ENCODE measurements at places on chromosomes 5 and 9.

GRCh38 chr5:38853753-38854470, 8.1 kb downstream of the OSMR start:
- DNase-seq, result peak; percentile 68

DNA sequence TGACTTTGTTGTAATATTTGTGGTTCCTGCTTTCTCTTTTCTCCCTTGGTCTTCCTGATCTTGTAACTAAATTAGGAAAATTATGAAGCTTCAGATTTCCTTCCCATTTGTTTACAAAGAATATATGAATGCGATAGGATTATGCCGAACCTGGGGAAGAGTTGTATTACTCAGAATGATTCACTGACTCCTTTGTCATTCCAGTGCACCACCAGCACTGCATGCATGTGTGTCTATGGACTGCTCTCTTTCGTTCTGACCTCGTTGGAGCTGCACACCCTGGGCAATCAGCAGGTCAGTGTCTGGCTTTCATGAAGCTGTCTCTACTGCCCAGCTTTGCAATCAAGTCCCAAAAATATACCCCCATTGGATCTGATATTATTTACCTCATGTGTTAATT, 25.5 kb downstream of the NUP188 start:
- peak; percentile 19 for DNase-seq

GRCh38 chr9:132997591-132997990, 19.1 kb downstream of the GFI1B start:
- peak; percentile 37 for DNase-seq

DNA sequence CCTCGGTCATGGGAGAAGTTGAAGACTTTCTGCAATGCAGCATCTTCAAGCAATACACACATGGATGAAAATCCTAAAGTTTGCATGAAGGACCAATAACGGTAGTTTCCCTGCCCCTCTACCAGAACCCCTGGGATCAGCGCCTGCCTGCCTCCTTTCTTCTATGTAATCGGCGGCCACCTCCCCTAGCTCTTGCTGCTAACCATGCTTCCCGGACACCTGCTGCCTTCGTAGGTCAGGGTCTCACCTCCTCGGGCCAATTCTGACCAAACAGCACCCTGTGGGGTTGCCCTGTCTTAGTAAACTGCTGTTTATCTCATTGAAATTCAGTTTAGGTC, 388 bp upstream of the MED10 start:
- DNase-seq, result no peak

GRCh38 chr5:5419291-5420210, 2.9 kb upstream of the ICE1 start:
- peak; percentile 43 for DNase-seq

DNA sequence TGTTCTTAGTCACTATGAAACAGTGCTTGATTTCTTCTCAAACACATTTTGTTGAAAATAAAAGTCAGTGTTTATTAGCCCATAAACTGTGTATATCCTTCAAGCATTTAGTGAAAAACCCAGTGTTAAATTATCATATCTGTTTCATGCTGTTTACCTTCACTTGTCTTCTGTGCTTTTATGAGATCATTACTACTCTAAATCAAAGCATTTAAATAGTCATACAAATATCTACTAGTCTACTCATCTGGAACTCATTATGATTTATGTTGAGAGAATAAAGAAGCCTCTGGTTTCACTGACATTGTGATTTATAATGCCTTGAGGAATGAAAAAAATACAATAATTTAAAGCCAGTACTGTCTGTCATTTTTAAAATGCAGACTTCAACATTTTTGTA, 366.5 kb downstream of the SLCO4C1 start:
- no peak for DNase-seq

DNA sequence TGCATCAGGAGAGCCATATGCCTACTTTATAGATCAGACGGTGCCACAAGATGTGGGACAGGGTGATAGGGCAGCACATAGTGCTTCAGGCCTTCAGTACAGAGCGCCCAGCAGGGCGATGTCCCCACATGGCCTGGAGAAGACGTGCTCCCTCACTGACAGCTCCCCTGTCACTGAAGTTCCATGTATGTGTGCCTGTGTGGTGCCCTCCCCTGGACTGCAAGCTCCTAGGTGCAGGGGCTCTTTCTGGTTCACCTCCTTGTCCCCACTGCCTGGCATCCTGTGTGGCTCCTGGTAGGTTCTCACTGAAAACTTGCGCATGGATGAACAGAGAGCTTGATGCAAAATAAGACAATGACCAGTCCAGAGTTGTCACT, 233.1 kb downstream of the GADD45G start:
- DNase-seq, result no peak

GRCh38 chr5:169039592-169039991, 261.3 kb downstream of the SLIT3 start:
- DNase-seq, result no peak

DNA sequence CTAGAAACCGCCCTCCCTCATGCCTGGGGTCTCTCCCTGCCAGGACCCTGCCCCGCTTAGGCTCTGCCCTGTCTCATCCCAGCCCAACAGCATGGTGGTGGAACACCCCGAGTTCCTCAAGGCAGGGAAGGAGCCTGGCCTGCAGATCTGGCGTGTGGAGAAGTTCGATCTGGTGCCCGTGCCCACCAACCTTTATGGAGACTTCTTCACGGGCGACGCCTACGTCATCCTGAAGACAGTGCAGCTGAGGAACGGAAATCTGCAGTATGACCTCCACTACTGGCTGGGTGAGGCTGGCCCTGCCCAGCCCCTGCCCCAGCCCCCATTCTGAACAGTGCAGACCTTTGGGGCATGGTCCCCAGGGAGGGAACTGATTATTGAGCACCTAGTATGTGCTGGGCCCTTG, 33.9 kb downstream of the GSN start:
- DNase-seq, result no peak

- DNase-seq, result no peak
Measured at GRCh38 chr5:168042284-168043068, 249.0 kb upstream of the WWC1 start.

DNA sequence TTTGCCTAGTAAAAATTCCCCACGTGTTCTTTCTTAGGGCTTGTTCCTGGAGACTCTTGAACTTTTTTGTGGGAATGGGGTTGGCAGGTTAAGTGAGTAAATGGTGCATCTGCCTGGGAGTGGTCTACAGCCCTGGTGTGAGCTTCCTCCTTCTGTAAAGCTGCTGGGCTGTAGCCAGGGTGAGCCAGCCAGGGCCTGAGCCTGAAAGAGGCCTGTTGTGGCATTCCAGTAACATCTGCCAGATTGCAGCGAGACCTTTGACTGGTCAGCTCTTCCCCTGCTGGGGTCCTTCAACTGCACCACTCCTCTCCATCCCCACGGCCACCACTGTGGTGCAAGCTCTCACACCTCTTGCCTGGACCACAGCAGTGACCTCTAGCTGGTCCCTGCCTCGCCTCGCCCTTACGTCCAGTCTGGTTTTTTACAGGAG, 47.5 kb downstream of the SLC22A5 start:
- DNase-seq, result no peak

- no peak for DNase-seq
Measured at GRCh38 chr5:157283434-157283833, 17.5 kb downstream of the CYFIP2 start.

DNA sequence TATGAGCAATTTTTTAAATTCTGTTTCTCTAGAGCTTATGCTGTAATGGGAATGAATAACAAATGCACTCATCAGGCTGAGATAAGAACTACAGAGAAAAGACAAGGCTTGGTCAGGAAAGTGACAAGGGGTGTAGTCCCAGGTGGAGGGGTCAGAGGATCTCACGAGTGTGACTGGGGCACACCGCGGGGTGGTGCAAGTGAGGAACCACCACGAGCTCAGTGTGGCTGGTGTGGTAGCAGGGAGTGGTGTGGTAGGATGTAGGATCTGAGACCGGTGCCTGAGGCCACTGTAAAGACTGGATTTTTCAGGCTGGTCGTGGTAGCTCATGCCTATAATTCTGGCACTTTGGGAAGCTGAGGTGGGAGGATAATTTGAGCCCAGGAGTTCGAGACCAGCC, 9.0 kb downstream of the ANXA6 start:
- no peak for DNase-seq

DNA sequence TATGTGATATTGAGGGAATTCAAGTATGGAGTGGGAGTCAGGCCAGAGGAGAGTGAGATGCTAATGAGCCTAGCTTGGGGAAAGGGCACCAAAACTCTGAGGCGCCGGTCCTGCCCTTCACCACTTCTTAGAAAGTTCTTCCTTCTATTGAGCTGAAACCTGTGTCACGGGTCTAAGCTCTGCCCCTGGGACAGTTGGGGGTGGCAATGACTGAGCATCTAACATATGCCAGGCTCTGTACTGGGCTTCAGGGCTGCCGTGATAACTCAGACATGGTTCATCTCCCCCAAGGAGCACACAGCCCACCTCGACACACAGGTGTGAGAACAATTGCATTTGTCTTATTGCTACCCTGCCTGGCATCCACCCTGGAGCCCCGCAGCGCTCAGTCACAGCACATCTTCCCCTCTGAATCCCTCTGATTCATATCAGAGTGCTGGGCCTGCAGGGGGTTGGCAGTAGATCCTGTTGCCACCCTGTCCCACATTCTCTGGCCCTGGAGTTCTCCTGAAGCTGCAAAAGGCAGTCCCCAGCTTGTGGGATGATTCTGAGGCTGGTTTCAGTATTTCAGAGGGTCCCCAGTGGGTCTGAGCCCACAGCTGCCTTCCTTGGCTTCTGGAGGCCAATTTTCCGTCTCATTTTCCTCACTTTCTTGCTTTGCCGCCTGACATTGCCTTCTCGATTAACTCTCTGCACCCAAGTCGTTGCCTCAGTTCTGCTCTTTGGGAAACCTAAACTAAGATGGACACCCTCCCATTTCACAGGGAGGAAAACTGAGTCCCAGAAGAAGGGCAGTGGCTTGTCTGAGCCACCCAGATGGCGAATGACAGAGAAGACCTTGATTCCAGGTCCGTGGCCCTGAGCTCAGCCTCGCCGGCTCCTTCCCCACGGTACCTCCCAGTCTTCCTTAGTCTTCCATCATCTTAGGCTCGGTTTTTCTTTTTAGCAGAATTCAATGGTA, 42.5 kb downstream of the ALG2 start:
- DNase-seq, result no peak

DNA sequence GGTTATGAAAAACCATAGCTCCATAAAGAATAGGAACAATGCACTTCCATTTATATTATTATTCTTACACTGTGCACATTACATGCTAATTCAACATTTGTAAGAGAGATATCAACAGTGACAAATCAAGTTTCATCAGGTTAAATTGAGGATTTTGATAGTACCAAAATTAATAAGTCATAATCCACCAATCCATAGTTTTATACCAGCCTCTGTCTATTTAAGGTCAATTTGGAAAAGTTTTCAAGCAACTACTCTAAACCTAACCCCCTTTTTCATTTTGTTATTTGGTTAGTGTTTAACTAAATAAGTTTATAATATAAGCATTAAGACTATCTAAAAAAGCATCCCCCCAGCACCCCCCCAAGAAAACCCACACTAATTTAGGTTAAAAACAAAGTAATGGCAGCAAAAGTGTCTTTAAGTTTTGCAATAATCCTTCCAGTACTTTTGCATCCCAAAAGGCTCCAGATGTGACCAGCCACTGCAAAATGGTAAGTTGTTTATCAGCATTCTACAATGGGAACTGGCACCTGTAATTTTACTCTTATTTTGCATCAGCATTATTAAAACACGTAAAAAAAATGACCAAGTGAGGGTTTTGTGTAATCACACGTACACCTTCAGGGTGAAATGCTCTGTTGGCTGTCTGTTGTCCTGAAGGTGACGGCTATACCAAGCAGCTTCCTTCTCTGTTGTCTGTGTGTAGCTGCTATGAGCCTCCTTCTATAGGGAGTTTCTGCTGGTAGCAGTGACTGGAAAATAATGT, 36.8 kb upstream of the SSBP2 start:
- peak; percentile 73 for DNase-seq

DNA sequence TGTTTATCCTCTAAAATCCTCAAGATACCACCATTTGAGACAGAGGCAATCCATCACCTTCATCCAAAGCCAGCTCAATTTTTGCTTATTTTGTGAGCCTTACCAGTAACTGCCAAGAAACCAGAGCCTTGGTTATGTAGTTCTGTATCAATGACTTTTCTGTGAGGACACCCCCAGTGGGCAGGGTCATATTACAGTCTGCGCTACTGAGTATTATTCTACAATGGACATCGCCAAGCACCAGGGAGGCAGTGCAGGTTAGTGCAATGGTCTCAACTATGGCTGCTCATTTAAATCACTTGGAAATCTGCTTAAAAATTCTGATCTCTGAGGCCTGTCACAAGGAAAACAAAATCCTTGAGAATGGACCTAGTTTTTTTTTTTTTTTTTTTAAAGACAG, 90.5 kb upstream of the NIPAL4 start:
- no peak for DNase-seq

DNA sequence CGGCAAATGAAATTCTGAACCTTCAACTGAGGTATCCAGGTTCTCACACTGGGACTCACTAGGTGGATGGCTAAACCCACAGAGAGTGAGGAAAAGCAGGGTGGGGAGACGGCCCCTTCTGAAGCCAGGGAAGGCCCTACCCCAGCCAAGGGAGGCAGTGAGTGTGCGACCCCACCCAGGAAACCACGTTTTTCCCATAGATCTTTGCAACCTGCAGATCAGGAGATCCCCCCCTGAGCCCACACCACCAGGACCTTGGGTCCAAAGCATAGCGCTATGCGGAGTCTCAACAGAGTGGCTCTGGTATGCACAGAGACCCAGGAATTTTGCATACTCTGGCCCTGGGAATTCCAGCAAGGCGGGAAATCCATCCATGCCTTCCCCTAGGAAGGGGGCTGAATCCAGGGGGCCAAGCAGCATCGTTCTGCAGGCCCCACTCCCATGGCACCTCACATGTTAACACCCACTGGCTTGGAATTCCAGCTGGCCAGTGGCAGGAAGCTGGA, 19.9 kb downstream of the DTWD2 start:
- DNase-seq, result no peak

DNA sequence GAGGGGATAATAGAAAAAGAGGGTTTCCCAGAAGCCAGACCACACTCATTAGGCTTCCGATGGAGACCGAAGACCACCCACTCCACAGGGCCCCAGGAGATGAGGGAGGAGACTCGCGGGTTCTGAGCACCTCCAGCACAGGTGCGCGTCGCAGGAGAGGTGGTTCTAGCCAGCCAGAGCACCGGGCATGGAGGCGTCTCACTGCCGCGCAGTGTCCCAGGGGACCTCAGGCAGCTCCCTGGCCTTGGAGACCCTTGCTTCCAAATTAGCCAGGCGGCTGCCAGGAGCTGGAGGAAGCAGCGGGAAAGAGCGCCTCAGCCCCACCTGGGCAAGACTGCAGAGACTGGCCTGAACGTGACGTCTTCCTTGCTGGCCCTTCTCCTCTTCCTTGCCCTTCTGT, 115.4 kb upstream of the FBXL7 start:
- no peak for DNase-seq

DNA sequence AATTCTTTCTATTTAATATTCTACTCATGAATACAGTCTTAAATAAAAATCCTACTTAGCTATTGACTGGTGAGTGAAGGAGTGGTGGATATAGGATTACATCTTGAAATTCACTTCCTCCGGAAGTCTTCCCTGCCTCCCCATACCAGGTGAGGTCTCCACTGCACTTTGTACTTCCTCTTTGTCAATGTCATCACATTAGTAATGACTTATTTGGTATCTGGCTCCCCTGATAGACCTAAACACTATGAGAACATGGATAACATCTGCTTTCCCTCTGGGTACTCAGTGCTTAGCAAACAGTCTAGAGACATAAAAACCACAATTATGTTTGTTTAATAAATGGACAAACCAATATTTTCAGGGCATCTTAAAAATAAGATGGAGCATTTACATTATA, 532.1 kb downstream of the PDE4D start:
- no peak for DNase-seq

- DNase-seq, result peak; percentile 45
Measured at GRCh38 chr9:15231788-15232635, 75.0 kb downstream of the TTC39B start.

- DNase-seq, result peak; percentile 49
Measured at GRCh38 chr9:88533951-88534455, 975 bp upstream of the NXNL2 start.

- DNase-seq, result peak; percentile 75
Measured at GRCh38 chr5:138468133-138468965, 3.1 kb downstream of the EGR1 start.
